ENCODE measurements at places on chromosomes 4 and X. TPM values are rescaled to one million over a fixed set of nuclear protein-coding genes. Genes with fewer than 3 reads are reported as not detected.

The CFAP299 gene
- total RNA-seq: not detected

The OTOP1 gene
- total RNA-seq: not detected

The SRPK3 gene
- not detected for total RNA-seq

The FAM47B gene
- not detected for total RNA-seq

The ZMAT1 gene
- not detected for total RNA-seq

The HOPX gene
- not detected for total RNA-seq

The OTUD4 gene
- 68.0 TPM for total RNA-seq

The EDA gene
- total RNA-seq: 1.3 TPM

The AR gene
- not detected for total RNA-seq

The RNF150 gene
- 0.44 TPM for total RNA-seq

The TBC1D1 gene
- total RNA-seq: 39.5 TPM

The RRH gene
- total RNA-seq: not detected

The CLCN5 gene
- total RNA-seq: 4.9 TPM

The GPC4 gene
- total RNA-seq: 1.9 TPM

The L1CAM gene
- total RNA-seq: 41.0 TPM

The KIAA0232 gene
- 15.6 TPM for total RNA-seq

The TDO2 gene
- total RNA-seq: not detected

The USP26 gene
- total RNA-seq: not detected

The SOD3 gene
- not detected for total RNA-seq

The DOCK11 gene
- total RNA-seq: 1.9 TPM

The FRMPD4 gene
- not detected for total RNA-seq

The PSAPL1 gene
- total RNA-seq: not detected

The MFAP3L gene
- 4.1 TPM for total RNA-seq

The POLN gene
- 2.8 TPM for total RNA-seq

The YIPF7 gene
- total RNA-seq: not detected

The PRRG1 gene
- total RNA-seq: 10.5 TPM

The NUP62CL gene
- total RNA-seq: 7.3 TPM

The NAA11 gene
- not detected for total RNA-seq

The CCKAR gene
- total RNA-seq: not detected

The RGN gene
- total RNA-seq: not detected

The SPIN2A gene
- 0.44 TPM for total RNA-seq

The NPFFR2 gene
- not detected for total RNA-seq

All from MCF 10A (cell line).